ENCODE measurements at places on chromosomes 1 and 21.

GRCh38 chr21:39197448-39198233 lies 14.4 kb upstream of the PSMG1 start:
- DNase-seq, result no peak

DNA sequence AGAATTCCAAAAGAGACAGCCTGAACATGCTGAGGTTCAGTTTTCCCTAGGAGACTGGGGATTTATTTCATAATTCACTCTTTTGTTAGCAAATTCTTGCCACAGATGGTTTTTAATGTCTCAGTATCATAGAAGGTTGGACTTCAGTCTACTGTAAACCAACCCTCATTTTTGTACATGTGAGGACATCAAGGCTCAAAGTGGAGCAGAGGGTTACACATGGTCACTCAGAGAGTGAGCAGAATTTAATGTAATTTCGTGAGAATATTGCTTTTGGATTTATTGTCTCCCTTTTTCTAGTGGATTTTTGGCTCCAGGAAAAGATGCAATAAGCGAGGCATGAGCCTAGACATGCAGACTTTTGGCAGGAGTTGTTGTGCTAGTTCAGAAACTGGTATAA lies 210.8 kb upstream of the JUN start:
- DNase-seq, result no peak

- DNase-seq, result no peak
Observed at GRCh38 chr1:28028873-28029654, 59.3 kb downstream of the EYA3 start.

GRCh38 chr1:53065391-53065790 lies 3.4 kb downstream of the PODN start:
- no peak for DNase-seq

All from amygdala (tissue), 56 donors.